Fibroblast of skin of right biceps (primary cell): ENCODE measurements at places on chromosomes 13 and 19.

DNA sequence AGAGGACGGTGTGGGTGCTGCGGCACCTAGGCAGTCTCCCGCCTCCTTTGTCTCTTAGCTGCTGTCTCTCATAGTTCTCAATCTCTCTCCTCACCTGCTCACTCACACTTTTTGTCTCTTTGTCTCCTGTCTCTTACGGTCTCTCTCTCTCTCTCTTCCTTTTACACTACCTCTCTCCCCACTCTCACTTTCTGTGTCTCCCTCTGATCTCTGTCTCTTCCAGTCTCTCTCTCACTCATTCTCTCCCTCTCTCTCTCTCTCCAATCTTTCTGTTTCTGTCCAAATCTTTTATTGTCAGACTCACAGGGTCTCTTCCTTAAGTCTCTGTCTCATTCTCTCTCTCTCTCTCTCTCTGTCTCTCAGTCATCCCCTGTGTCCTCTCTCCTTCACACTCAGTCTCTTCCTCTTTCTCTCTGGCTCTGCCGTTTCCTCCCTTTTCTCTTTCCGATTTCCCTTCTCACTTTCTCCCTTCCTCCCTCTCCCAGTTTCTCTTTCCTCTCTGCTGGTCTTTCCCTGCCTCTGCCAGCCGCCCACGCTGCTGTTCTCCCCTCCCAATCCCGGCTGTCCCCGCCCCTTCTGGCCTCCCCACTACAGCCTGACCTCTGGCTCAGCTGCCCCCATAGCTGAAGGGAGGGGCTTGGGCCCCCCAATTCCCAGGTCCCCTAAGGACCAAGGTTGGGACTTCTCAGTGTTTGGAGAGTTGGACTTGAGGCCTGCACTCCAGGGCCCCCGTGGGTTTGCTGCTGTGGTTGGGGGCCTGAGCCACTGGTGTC, at the start of gene PLEKHA4:
Gene PLEKHA4 (minus strand): TSS at position 504 of the 773 bp plus-strand sequence. CDS start 997 bp downstream, outside the sequence.
- peak; percentile 49 for DNase-seq

GRCh38 chr13:104534847-104535246, 1468.6 kb upstream of the SLC10A2 start:
- DNase-seq, result no peak

- DNase-seq, result no peak
These were observed 10.0 kb downstream of the ARHGAP45 start for GRCh38 chr19:1076951-1077350.

DNA sequence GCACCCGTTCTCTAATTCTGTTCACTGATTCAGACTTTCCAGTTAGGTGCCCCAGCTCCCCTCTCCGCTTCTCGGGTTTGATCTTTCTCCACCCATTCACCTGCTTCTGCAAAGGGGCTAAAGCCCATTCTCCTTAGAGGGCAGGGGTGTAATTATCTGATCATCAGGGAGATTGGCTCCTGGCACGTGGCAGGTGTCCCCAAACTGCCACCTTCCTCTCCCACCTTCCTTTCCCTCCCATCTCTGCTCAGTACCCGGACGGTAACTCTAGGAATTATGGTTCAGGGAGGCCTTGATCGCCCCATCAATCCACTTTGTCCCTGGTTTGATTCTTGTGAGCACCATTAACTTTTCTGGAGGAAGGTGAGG, 212 bp downstream of the FFAR1 start:
- no peak for DNase-seq

DNA sequence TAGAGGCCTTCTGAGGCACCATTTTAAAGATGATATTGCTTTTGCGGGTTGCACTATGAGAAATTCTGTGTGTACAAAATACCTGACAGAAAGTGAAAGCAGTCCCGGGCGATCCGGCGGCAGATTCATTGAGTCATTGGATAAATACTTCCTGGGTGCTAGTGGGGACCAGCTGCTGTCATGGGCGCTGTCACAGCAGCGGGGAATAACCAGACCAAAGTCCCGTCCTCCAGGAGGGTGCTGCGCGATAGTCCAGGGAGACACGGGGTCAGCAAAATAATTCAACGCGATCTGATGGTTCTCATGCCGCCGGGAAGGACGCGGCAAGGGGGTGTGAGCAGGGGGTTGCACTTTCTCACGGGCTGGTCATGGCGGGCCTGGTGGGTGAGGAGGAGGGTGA, 13.5 kb downstream of the ZFR2 start:
- DNase-seq, result no peak

DNA sequence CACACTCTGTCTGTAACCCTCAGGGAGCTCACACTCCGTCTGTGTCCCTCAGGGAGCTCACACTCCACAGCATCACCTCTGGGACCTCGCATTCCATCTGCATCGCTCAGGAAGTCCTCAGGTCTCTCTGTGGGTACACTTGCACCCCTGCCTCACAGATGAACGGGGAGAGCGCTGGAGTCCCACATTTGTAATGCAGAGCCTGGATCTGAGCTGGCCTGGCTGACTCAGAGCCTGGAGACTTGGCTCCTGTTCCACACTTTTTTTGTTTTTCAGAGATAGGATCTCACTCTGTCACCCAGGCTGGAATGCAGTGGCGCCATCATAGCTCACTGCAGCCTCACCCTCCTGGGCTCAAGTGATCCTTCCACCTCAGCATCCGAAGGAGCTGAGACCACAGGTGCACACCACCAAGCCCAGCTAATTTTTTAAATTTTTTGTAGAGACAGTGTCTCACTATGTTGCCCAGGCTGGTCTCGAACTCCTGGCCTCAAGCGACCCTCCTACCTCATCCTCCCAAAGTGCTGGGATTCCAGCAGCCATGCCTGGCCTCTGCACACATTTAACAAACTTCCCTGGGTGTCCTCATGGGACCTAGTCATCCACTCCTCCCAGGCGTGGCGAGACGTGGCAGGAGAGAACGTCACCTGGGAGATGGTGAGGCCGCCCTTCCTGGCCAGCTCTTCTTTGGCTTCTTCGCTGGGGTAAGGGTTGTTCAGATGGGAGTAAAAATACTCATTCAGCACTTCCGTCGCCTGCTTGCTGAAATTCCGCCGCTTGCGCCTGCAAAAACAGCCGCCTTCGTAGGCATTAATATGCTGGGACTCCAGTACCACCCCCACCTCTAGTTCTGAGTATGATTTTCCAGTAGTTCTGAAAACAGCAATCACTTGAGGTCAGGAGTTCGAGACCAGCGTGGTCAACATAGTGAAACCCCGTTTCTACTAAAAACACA, 31.0 kb downstream of the CILP2 start:
- DNase-seq, result peak; percentile 51
